Fibroblast of the aortic adventitia (primary cell): ENCODE measurements at places on chromosomes 2 and 18.

GRCh38 chr2:45833968-45834344 is 182.5 kb downstream of the PRKCE start:
- no peak for DNase-seq

- peak; percentile 93 for DNase-seq
These were observed 1.3 kb upstream of the FAP start for GRCh38 chr2:162244541-162245031.

DNA sequence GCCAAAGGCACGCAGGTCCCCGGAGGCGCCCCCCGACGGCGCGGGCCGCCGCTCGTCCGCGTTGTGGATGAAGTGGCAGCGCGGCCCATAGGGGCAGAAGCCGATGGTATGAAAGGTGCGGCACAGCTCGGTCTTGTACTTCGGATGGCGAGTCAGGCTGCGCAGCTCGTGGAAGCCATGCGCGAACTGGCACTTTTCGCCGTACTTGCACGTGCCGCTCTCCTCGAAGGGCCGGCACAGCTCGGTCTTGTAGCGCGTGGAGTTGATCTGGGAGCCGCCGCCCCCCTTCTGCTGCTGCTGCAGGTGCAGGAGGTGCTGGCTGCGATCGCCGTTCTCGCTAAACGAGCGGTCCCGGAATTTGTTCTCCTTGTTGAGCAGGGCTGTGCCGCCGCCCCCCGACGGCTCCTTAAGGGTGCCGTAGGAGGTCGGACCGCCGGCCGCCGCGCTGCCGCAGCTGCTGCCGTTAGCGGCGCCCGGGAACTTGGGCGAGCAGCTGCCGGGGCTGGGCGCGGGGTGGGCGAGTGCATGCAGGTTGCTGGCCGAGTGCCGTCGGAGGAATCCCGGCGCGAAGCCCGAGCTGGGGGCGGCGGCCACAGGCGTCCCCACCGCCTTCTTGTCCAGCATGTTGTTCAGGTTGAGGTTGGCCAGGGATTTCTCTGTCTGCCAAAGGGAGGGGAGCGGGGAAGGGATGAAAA is 1.2 kb downstream of the ZFP36L2 start:
- peak; percentile 84 for DNase-seq

GRCh38 chr2:102258386-102259074 is 52.8 kb upstream of the IL1RL1 start:
- DNase-seq = peak; percentile 96

DNA sequence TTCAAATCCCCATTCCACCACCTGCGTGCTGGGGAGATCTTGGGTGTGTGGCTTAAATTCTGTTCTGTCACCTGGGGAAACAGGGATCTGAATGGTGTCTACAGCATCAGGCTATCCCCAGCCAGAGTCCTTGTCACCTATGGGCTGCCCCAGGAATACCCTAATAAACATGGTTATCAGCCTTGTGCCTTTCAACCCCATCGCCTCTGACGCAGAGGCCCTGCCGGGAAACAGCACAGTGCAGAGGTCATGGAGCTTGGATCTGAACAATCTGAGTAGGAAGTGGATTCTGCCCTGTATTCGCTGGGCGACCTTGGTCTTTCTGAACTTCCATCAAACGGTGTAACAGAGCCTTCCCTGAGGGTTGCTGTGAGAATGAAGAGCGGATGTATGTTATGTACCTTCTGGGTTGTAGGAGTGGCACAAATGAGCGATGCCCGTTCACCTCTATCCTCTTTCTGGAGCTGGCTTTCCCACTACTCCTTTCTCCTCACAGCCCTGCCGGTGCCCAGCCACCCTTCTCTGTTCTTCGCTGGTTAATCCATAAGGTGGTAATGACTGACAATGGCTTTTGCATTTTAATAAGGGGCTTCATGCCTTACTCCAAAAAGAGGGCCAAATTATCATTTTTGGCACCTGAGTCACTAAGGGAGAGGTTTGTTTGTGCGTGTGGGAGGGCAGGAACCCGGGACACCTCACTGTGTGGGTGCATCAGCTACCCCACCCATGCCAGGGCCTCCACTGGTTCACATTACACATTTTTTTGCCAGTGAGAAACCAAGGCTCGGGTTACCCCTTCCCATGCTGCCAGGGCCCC is 256.5 kb downstream of the MYCN start:
- no peak for DNase-seq

GRCh38 chr2:119377993-119378345 is 11.2 kb downstream of the DBI start:
- DNase-seq = no peak

GRCh38 chr18:29171892-29172755 is 995.2 kb upstream of the CDH2 start:
- peak; percentile 70 for DNase-seq

- no peak for DNase-seq
These were observed 10.0 kb downstream of the INPP4A start for GRCh38 chr2:98454500-98455235.

DNA sequence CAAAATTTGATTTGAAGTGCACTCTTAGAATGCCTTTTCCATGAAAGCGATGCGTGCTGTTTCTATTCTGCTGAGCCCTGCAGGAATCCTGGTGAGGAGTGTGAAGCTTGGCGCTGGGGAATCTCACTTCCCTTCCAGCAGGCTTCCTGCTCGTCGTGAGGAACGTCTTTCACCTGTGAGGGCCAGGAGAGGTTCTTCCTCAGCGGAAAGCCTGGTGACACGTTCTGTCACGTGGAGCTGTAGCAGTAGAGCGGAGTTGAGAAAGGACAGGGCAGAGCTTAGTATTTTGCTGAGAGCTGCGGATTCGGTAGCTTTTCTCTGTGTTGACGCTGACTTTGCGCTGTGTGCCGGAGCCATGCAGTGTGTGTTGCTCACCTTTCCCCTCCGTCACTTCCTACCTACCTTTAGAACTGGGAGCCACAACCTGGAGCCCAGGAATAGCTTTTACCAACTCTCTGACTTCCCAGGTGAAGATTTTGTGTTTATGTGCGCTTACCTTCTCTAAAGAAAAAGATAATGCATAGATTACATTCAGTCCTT is 294.8 kb downstream of the PTGR3 start:
- no peak for DNase-seq
